ENCODE measurements at places on chromosomes 12 and 14.

- DNase-seq = no peak
Observed at GRCh38 chr12:24177889-24178288, 228.4 kb upstream of the SOX5 start.

GRCh38 chr14:101843665-101844064, 82.2 kb downstream of the PPP2R5C start:
- DNase-seq = peak; percentile 52

DNA sequence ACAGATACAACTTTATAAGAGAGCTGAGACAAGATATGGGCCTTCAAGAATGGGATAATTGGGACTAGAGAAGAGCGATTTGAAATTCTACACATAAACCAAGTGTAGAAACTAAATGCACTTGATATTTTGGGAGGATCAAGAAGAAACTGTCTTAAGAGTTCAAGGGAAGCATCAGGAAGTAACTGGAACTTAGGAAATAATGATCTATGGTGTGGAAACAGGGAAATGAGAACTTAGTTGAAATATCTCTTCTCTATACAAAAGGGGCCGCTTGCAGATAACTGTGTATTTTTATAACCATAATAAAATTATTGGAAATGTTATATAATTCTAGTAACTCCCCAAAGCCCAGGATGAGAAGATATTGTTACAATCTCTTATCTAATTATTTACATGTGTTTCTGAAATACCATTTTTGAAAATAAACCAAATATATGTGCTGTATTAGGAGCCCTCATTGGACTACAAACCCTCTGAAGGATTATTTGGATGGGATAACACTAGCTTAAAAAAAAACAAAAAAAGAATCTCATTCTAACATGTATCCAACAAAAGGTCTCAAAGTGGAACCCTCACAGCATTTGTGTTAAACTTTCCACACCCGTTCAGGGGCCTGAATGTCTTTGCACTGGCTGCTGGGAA, 84.7 kb upstream of the FLRT2 start:
- no peak for DNase-seq

- no peak for DNase-seq
Observed at GRCh38 chr14:33524244-33524643, 426.6 kb downstream of the EGLN3 start.

DNA sequence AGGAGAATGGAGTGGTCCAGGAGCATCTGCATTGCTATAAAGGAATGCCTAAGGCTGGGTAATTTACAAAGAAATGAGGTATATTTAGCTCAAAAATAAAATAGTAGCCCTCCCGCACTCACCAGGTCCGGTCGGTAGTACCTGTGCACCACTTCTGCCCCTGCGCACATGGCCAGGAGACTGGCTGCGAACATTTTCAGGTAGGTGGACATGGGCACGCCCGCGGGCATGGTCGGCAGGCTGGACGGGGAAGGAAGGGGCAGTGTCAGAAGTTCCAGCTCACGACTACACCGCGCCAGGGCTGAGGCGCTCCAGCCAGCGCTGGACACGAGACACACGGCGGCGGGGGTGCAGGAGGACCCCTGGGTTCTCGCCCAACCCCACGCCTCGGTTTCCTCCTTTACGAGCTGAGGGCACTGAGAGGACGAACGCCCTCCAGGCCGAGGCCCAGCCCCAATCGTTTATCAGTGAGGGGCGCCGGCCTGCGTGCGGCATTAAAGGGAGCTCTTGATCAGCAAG, 9.1 kb upstream of the TDG start:
- no peak for DNase-seq

- DNase-seq = peak; percentile 96
Observed at GRCh38 chr14:22556021-22556989, 32.7 kb downstream of the DAD1 start.

DNA sequence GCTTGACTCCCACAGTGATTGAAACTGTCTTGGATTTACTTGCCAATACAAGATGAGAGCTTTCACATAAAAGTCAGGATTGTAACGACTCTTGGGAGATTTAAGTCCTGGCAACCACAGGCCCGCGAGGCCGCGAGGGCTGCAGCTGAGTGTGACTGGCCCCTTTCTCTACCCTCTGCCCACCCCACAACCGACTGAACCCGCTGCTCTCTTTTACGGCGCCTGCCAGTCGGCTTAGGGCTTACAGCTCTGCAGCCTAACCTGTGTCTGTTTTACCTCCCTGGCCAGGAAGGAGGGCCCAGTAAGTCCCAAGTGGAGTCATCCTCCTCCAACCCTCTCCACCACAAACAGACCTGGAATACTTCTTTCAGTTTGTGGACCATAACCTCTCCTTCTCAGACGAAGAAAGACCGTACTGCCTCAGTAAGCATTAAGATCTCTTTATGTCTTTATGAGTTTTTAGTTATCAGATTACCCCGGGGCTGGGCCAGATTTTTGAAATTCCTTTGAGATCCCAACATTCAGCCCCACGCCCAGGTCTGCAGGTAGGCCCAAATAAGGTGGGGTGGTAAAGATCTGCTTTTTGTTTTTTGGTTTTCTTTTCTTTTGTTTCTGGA, 12.6 kb upstream of the TIGAR start:
- DNase-seq = no peak

DNA sequence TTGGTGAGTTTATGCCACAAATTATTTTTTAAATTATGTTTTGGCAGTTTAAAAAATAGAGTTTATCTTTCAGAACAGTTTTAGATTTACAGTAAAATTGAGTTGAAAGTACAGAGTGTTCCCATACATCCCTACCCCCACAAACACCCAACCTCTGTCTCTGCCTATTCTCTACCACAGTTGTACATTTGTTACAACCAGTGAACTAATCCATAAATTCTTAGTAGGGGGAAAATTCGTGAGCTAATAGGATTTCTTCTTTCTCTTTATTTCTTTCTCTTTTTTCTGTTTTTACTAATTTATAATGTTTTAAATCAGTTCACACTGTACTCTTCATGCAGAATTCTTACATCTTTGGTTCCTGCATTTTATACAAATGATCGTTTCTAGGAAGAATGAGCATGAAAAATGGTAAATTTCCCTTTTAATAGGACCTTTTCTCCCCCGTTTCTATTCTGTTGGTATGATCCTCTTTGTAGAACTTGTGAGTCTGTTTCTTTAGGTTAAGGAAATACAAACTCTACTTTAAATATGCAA, 56.7 kb downstream of the MIPOL1 start:
- DNase-seq = no peak
